ENCODE measurements at places on chromosomes 3 and 15.
A peak's percentile ranks its signal among the peaks of the same experiment; 100 is the strongest.

DNA sequence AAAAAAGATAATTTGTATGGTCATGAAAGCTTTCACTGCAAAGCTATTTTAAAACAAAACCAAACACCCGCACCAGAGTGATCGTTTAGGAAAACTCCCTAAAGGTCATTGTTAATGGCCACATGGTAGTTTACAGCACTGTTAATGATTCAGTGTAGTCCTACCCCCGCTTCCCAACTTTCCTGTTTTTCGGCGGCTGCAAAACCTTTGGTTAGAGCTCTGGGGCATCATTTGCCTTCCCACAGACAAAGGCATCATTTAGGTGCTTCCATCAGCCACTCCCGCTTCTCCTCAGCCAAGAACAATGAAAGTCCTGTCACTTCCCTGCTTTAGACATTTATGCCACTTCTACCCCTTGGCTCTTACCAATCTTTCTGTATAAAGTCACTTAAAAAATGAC is 10.6 kb downstream of the MELTF start:
- DNase-seq = no peak

GRCh38 chr3:13579063-13579462 is 30.1 kb downstream of the FBLN2 start:
- DNase-seq = no peak

- DNase-seq = no peak
Measured at GRCh38 chr3:154132777-154133375, 11.7 kb downstream of the ARHGEF26 start.

- no peak for DNase-seq
Measured at GRCh38 chr15:32743411-32744140, 25.8 kb downstream of the GREM1 start.

- DNase-seq = no peak
Measured at GRCh38 chr3:9930804-9931418, 2.7 kb upstream of the CRELD1 start.

DNA sequence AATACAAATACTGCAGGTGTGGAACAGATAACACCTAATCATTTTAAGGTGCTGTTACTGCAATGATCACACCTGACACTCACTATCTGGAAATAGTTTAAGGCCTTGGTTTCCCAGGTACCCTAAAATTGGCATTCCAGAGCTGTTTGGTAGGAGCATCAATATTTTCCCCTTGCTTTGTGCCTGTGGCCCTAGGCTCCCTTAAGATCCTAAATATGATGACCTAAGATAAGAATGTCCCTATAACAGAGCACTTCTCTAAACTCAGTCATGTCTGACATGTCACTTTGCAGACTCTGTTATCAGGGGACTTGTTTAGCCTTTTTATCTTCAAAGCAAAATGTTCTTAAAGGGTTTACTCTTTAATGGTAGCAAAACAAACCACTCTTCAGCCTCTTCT is 115.9 kb upstream of the STRIT1 start:
- no peak for DNase-seq

GRCh38 chr3:177754508-177754921 is 557.2 kb upstream of the TBL1XR1 start:
- DNase-seq = no peak

DNA sequence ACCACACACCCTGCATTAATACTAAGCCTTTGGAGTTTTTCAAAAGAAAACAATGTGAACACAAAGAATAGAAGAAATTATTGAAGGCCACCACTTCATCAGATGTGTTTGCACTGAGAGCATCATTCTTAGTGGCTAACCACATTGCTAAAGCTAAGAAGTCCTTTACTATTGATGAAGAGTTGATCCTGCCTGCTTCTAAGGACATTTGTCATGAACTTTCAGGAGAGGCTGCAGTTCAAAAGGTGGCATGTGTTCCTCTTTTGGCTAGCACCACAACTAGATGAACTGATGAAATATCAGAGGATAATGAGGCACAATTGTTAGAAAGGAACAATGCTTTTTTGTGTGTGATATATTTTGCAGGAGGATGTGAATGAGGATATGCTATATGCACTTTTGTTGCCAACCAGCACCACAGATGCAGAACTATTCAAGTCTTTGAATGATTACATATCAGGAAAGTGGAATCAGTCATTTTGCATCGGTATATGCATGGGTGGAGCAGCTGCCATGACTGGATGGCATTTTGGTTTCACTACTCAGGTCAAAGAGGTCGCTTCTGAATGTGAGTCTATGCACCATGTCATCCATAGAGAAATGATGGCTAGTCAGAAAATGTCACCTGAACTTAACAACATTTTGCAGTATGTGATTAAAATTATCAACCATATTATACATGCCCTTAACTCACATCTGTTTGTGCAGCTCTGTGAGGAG is 2.5 kb upstream of the EID1 start:
- no peak for DNase-seq

DNA sequence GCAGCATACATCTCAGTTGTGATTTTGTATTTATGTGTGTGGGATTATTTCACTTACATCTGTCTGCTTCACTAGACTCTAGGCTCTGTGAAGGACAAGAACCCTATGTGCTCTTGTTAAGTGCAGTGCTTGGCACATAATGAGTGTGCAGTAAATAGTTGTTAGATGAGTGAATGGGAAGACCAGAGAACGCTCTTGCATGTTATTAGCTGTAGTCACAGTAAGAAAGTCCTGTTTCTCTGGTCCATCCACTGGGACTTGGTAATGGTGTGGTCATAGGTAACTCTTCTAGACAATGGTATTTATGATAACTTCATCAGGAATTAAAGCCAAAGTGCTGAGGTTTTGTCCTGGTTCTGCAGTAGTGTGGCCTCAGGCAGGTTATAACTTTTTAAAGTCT is 1.4 kb upstream of the AQP9 start:
- no peak for DNase-seq

GRCh38 chr3:66083784-66084213 is 45.1 kb upstream of the MAGI1 start:
- no peak for DNase-seq

DNA sequence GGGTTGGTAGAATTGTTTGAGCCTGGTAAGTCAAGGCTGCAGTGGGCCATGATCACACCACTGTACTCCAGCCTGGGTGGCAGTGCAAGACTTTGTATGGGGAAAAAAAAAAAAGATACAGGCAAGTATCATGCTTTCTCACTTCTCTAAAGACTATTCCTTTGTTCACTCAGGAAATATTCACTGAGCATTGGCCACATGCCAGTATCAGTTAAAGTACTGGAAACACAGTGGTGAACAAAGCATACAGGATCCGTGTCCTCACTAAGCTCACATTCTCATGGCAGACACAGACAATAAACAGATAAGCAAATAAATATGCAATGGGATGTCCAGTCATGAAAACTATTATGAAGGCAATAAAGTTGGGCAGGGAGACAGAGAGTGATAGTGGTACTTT is 5.1 kb upstream of the MTHFS start:
- DNase-seq = no peak

DNA sequence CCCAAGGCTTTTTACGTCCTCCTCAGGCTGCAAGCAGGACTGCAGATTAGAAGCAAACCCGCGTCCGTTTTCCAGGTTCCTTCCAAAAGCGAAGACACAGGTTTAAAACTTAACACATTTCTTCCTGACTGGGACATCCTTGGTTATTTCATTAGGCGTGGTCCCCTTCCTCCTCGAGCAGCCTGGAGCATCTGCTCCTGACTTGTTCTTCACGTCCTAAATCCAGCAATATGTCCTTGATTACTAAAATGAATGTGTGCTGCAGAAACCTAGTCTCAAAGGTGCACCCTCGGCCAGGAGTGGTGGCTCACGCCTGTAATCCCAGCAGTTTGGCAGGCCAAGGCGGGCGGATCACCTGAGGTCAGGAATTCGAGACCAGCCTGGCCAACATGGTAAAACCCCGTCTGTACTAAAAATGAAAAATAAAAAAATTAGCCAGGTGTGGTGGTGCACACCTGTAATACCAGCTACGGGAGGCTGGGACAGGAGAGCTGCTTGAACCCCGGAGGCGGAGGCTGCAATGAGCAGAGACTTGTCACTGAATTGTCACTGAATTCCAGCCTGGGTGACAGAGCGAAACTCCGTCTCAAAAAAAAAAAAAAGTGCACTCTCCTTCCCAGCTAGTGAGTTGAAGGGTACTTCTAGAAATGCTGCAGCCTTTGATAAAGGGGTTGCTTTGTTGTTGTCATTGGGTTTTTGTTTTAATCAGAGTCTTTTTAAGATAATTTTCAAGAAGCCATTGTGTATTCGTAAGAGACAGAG is 842 bp upstream of the LRIG1 start:
- no peak for DNase-seq

- DNase-seq = no peak
Measured at GRCh38 chr3:71921036-71921435, 136.1 kb upstream of the PROK2 start.

GRCh38 chr3:8490079-8490552 is 11.5 kb upstream of the LMCD1 start:
- no peak for DNase-seq

GRCh38 chr15:76588811-76589747 is 252.5 kb downstream of the ISL2 start:
- DNase-seq = no peak

DNA sequence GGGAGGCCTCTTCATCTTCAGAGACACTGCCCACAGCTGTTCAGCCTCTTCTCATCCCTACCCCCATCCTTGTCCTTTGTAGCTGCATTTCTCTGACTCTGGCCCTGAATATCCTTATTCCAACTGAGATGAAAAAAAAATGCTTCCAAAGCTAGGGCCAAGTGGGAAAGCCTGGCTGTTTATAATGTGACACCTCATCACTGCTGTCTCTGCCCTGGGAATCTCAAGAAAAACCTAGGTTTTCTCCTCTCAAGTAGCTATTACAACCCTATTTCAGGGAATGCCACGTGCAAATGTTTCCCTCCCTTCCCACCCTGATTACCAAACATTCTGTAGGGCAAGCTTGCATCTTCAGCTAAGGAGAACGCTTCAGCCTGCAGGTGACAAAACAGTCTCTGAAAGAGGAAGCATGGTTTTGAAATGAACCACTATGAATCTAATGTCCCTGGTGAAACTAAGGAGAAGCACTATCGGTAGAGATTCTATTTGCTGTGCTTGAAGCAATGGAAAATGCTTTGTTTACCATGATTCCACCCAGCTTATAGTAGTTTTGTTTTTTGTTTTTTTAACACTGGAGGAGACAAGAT is 65.4 kb downstream of the USF3 start:
- no peak for DNase-seq

- DNase-seq = no peak
Measured at GRCh38 chr3:49656541-49657112, 17.5 kb upstream of the APEH start.

DNA sequence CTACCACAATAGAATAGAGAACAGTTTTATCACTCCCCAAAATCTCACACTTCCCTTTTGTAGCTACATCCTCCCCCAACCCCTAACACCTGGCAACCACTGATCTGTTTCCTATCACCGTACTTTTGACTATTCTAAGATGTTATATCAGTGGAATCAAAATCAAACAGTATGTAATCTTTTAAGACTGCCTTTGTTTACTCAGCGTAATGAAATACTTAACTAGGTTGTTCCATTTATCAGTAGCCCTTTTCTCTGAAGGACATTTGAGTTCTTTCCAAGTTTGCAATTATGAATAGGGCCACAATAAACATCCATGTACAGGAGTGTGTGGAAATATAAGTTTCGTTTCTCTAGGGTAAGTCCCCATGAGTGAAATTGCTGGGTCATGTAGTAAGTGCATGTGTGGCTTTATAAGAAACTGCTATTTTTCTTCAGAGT is 372.3 kb downstream of the SV2B start:
- DNase-seq = peak; percentile 60

- no peak for DNase-seq
Measured at GRCh38 chr3:16369276-16369675, 104.3 kb downstream of the OXNAD1 start.

DNA sequence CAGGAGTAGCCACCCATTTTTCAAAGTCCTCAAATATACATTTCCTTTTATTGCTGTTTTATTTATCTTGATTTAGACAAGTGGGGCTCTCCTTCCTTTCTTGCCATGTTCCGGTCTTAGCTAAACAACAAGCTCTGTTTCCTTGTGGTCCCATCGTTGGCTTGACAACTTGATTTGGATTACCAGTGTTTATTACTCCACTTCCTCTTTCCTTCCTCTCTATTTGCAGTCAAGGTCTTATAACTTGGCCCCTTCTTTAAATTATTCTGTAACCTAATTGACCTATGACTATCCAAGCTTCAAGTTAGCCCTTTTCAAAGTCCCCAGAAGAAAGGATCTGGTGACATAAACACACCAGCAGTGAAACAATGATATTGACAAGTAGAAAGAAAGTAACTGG is 130.6 kb upstream of the STT3B start:
- DNase-seq = no peak

DNA sequence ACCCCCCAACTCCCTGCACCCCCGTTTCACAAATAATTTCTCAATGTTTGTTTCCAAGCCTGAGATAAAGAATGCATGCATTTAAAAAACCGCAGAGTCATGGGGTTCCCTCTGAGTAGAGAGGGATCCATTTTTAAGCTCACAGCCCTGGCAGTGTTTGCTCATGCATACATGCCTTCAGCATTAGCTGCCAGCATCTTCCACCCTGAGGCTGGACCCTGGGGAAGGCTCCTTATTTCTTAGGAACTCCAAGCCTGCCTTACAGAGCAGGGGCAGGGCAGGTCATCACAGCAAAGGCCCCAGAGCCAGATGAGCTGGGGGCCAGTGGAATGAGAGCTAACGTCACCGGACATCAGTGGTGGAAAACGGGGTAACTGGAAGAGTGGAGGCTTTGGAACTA is 31.3 kb downstream of the TLE3 start:
- no peak for DNase-seq

DNA sequence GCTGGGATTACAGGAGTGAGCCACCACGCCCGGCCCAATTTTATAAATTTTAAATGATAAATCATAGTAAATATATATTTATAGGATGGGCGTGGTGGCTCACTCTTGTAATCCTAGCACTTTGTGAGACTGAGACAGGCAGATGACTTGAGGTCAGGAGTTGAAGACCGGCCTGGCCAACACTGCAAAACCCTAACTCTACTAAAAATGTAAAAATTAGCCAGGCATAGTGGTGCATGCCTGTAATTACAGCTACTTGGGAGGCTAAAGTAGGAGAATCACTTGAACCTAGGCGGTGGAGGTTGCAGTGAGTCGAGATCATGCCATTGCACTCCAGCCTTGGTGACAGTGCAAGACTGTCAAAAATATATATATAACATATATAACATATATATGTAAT is 26.4 kb downstream of the MFN1 start:
- no peak for DNase-seq

DNA sequence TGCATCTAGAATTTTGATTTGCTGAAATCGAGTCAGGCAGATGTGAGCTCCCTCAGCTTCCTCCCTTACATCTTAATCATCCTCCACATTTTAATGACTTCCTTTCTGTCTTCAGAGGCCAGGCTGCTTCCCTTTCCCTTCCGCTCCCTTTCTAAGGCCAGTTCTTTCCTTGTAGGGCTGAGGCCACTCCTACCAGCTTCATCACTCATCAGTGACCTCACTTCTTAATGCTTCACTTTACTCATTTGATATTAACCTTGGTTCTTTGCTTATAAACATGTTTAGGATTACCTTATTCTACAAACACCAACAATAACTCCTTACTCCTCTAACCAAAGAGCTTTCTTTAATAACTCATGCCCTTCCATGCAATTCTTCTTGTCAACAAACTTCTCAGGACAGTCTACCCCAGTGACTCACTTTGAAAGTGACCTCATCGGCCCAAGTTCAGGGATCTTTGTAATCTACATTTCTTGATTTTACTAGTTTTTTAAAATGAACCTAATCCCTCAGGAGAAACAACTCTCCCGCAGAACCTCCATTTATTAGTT is 23.9 kb downstream of the ILDR1 start:
- no peak for DNase-seq

- no peak for DNase-seq
Measured at GRCh38 chr15:73338058-73338457, 30.7 kb downstream of the HCN4 start.

GRCh38 chr3:10521772-10522441 is 16.5 kb upstream of the ATP2B2 start:
- no peak for DNase-seq

Measured in T-helper 2 cell (primary cell).